ENCODE measurements at places on chromosomes 1 and 21. TPM values are rescaled to one million over a fixed set of nuclear protein-coding genes. Genes with fewer than 3 reads are reported as not detected.

LCE2A gene
- total RNA-seq = not detected

NPPA gene
- total RNA-seq = not detected

CLDN19 gene
- not detected for total RNA-seq

AMY1B gene
- total RNA-seq = not detected

TNFSF4 gene
- 16.0 TPM for total RNA-seq

DAB1 gene
- total RNA-seq = 8.7 TPM

ADAMTS4 gene
- total RNA-seq = 0.31 TPM

CLCNKA gene
- total RNA-seq = not detected

KRTAP21-2 gene
- not detected for total RNA-seq

VWA5B1 gene
- total RNA-seq = 0.13 TPM

LHX4 gene
- not detected for total RNA-seq

ITLN2 gene
- not detected for total RNA-seq

PROK1 gene
- total RNA-seq = not detected

AADACL4 gene
- not detected for total RNA-seq

HJV gene
- not detected for total RNA-seq

TMPRSS3 gene
- total RNA-seq = 2.8 TPM

FHL3 gene
- 4.9 TPM for total RNA-seq

SH3D21 gene
- 1.9 TPM for total RNA-seq

GUCA2A gene
- not detected for total RNA-seq

UBXN10 gene
- total RNA-seq = 0.81 TPM

CFAP57 gene
- not detected for total RNA-seq

XKR8 gene
- total RNA-seq = 4.6 TPM

NCAM2 gene
- not detected for total RNA-seq

HCRTR1 gene
- not detected for total RNA-seq

SPATA46 gene
- total RNA-seq = not detected

CASZ1 gene
- total RNA-seq = 21.2 TPM

APOBEC4 gene
- total RNA-seq = not detected

RPTN gene
- not detected for total RNA-seq

TAS1R1 gene
- not detected for total RNA-seq

MYOM3 gene
- total RNA-seq = not detected

RXRG gene
- total RNA-seq = not detected

All from T-helper 17 cell (primary cell).